ENCODE measurements at places on chromosomes 6 and 20. TPM values are rescaled to one million over a fixed set of nuclear protein-coding genes. Genes with fewer than 3 reads are reported as not detected.

DNA sequence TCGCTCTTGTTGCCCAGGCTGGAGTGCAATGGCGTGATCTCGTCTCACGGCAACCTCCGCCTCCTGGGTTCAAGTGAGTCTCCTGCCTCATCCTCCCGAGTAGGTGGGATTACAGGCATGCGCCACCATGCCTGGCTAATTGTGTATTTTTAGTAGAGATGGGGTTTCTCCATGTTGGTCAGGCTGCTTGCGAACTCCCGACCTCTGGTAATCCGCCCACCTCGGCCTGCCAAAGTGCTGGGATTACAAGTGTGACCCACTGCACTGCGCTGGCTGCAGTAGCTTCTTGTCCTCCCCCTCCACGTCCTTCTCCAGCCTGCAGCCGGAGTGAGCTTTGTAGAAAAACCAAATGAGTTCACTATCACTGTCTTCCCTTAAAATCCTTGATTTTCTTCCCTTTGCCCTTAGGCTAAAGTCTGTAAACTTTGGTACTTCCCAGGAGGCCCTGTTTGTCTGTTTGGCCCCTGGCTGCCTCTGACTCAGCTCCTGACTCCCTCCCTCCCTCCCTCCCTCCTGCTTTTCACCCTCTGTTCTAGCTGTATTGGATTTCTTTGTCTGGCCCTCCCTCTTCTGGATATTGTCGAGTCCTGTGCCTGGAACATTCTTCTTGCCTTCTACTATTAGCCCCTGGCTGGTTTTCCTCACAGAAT lies 12.9 kb downstream of the PARD6B start:
- DNase-seq: no peak

GRCh38 chr6:3671382-3671781 lies 80.1 kb downstream of the PXDC1 start:
- no peak for DNase-seq

DNA sequence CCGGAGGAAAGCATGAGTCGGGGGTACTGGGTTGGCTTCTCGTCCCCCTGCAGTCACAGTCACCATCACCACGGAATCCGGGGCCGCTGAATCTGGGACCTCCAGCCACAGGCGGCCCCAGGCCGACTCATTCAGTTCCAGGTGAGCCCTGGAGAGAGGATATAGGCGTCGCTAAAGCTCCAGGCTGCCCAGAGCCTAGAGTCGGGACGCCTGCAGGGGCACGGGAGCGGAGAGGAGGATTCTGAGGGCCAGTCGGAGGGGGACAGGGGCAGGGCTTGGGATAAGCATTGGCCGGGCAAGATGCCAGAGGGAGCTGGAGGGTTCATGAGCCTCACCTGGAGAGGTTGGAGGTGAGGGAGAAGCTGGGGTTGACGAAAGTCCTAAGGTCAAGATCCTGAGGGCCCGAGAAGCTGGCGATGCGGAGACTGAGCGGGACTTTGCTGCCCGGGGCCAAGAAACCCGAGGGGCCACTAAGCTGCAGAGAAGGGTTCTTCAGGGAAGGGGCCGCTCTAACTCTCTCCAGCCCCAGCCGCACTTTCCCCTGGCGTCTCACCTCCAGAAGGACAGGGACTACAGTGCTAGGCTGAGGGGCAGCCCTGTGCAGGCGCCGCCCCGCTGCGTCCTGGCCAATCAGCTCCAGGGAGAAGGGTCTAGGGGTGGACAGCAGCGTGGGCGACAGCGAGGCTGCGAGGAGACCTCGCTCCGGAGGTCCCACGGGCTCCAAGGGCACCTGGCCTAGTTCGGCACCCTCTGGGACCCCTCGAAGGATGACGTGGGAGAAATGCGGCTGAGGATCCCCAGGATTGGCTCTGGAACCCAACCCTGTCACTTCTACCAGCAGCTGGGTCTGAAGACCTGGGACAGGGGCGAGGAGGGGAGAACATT lies 3.7 kb downstream of the SAPCD1 start:
- no peak for DNase-seq

DNA sequence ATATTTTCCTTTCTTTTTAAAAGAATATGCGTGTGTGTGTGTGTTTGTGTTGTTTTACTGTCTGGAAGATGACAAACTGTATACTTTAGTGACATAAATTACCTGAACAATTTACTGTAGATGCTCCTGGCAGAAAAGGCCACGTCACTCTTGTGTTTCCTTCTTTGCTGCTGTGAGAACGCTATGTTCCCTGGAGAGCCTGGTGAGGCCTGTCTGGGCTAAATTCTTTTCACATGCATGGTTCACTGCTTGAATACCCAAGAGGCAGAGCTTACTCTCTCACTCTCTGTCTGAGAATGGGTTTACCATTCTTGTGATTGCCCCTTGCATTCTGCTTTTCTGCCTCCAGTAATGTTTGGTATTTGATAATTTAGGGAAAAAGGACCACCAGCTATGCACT lies 64.3 kb downstream of the EDN1 start:
- no peak for DNase-seq

DNA sequence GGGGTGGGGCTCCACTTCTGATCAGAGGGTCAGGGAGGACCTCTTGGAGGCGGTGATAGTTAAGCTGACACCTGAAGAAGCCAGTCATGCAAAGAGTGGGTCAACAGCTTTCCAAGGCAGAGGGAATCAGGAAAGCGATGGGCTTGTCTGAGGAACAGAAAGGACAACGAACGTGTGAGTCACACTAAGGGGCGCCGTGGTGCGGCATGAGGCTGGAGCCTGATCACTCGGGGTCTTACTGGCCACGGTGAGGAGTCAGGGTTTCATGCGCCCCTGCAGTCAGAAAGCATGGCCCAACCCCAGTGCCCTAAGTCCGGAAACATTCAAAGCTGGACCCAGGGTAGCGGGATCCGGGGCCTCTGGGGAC lies 50.6 kb upstream of the SLC32A1 start:
- DNase-seq: no peak

DNA sequence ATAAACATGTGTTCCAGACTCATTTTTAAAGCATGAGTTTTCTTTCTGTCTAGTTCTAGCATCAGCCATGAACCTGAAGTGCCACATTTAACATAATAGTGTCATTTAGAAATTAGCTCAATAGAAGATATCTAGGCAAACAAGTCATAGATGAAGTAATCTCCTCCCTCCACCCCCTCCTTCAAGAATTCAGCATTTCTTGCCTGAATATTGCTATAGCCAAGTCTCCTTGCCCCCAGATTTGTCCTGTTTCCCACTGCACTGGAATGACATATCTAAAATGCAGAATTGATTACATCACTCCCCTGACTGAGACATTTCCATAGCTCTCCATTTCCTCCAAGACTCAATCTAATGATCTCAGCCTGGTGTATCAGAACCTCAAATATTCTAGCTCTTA lies 134.9 kb upstream of the BACH2 start:
- DNase-seq: no peak

- no peak for DNase-seq
Observed at GRCh38 chr6:39555136-39555535, 170.1 kb downstream of the KIF6 start.

PGBD1 gene
- total RNA-seq: 4.0 TPM

C2 gene
- 0.87 TPM for total RNA-seq

TRDN gene
- not detected for total RNA-seq

Data from activated CD8-positive, alpha-beta T cell treated with anti-CD3 and anti-CD28 coated beads, Interleukin-2, amount 10 ng/mL, durations not matched to agents 7 days and 5 days (primary cell).